Camera-type eye (tissue), 1 donor: ENCODE measurements at places on chromosomes 4 and X. TPM values are rescaled to one million over a fixed set of nuclear protein-coding genes. Genes with fewer than 3 reads are reported as not detected.

CCNA2 gene
- 22.1 TPM for total RNA-seq

MAGEE2 gene
- 1.5 TPM for total RNA-seq

N4BP2 gene
- total RNA-seq, result 72.2 TPM

ATP7A gene
- 23.7 TPM for total RNA-seq

FREM3 gene
- total RNA-seq, result 0.93 TPM
